ENCODE measurements at places on chromosomes 4 and X.

DNA sequence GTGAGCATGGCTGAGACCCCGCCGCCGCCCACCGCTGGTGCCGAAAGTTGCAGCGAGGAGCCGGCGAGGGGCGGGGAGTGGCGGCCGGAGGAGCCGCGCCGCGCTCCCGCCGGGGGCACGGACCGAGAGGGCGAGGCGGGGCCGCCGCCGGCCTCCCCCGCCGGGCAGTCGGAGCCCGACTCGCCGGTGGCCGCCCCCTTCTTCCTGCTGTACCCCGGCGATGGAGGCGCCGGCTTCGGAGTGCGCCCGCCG, 16.5 kb downstream of the UTP3 start:
- no peak for DNase-seq

GRCh38 chr4:102103368-102103767, 241.9 kb downstream of the SLC39A8 start:
- no peak for DNase-seq

GRCh38 chrX:103248553-103248952, 6.4 kb downstream of the TCEAL8 start:
- peak; percentile 9 for DNase-seq

- no peak for DNase-seq
Measured at GRCh38 chrX:107731831-107732502, 43.6 kb downstream of the TSC22D3 start.

Measured in CD4-positive, alpha-beta T cell treated with Interleukin-6 for 4 hours (primary cell).